ENCODE measurements at places on chromosomes 7 and 10. TPM values are rescaled to one million over a fixed set of nuclear protein-coding genes. Genes with fewer than 3 reads are reported as not detected.

DNA sequence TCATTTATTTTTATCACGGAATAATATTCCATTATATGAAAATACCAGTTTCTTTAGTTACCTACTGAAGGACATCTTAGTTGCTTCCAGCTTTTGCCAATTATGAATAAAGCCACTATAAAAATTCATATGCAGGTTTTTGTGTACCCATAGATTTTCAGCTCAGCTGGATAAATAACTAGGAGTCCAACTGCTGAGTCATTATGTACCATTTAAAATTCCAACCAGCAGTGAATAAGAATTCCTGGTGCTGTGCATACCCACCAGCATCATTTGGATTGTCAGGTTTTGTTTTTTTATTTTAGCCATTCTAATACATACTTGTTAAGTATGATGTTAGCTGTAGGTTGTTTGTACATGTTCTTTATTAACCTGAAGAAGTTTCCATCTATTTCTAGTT, 14.5 kb downstream of the FAM24B start:
- H3K27ac ChIP-seq: no peak overlapping the region
- no peaks in the 10 kb centered on the region for H3K27me3 ChIP-seq
- no peak overlapping the region for H3K4me3 ChIP-seq
- DNase-seq: no peak

- H3K36me3 ChIP-seq: no peaks in the 10 kb centered on the region
- H3K27ac ChIP-seq: no peak overlapping the region
- no peak for DNase-seq
- no peaks in the 10 kb centered on the region for H3K4me1 ChIP-seq
- no peaks in the 10 kb centered on the region for H3K27me3 ChIP-seq
- H3K4me3 ChIP-seq: no peak overlapping the region
Observed at GRCh38 chr7:19413443-19413965, 268.3 kb upstream of the FERD3L start.

- H3K4me1 ChIP-seq: no peaks in the 10 kb centered on the region
- no peak overlapping the region for H3K4me3 ChIP-seq
- H3K27me3 ChIP-seq: peaks cover 10% of the 10 kb centered on the region
- H3K27ac ChIP-seq: no peak overlapping the region
- no peaks in the 10 kb centered on the region for H3K36me3 ChIP-seq
- DNase-seq: no peak
Observed at GRCh38 chr7:20700453-20701227, 85.2 kb downstream of the ABCB5 start.

Gene ST8SIA6
- total RNA-seq: not detected

Gene PNLIPRP1
- total RNA-seq: not detected
